ENCODE measurements at places on chromosomes 2 and 18.

GRCh38 chr18:42330296-42330695 lies 375.3 kb downstream of the PIK3C3 start:
- no peak for DNase-seq

GRCh38 chr2:6748406-6749067 lies 117.2 kb downstream of the CMPK2 start:
- peak; percentile 27 for DNase-seq

DNA sequence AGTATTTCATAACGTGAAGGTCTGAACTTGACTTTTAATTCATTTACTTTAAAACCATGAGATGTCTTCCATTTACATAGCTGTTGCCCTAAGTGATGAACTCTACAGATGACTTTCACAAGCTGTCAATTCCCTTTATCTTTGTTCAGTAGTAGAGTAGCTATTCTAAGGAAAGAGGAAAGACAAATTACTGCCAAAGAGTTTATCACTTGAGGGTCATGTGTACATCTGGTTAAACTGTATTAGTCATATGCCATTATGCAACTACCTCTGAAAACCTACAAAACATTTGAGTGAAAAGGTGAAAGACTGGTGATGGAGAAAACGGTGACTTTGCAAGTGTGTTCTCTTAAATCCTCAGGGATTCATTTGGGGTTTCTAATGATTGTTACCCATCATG lies 763.9 kb downstream of the TMEM182 start:
- DNase-seq, result no peak

GRCh38 chr18:3914109-3914508 lies 464.1 kb downstream of the TGIF1 start:
- no peak for DNase-seq

Data from tongue (tissue), 3 donors.